SHP77 (cell line): ENCODE measurements at places on chromosomes 6 and 20.

DNA sequence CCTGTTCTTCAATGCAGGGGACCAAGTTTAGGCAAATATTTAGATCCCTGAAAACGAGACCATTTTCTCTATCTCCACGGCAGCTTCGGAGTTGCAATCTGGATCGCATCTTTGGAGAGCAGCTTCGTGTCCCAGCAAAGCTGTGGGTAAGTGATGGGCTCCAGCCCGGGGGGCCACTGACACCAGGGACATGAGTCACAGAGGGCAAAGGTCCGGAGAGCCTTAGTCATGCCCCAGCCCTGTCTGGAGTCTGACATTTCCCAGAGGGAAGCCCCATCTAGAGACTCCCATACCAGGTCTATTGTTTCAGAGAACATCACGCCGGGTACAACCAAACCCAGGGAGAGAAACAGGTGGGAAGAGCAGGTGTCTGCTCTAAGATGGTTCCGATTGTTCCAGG, 95.9 kb downstream of the NFATC2 start:
- DNase-seq, result no peak

GRCh38 chr6:352896-353470, 38.6 kb upstream of the IRF4 start:
- DNase-seq, result no peak

- DNase-seq, result no peak
These were observed 8.9 kb downstream of the REV3L start for GRCh38 chr6:111474106-111474505.

DNA sequence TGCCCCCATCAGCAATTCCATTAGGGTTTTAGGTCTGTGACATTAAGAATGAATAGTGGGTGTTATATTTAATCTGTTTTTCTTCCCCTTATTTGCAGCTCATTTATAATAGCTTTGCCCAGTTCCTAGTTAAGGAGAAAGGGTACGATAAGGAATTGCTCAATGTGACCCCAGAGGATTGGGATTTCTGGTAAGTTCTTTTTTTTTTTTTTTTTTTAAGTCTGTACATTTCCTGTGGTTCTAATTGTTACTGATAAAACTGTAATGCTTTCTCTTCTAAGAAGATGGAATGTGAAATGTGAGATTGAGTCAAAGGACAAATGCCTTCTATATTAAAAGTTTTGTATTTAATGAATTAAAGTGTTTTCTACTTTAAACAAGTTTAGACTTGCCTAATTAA, 5.5 kb downstream of the NT5DC1 start:
- DNase-seq, result no peak

DNA sequence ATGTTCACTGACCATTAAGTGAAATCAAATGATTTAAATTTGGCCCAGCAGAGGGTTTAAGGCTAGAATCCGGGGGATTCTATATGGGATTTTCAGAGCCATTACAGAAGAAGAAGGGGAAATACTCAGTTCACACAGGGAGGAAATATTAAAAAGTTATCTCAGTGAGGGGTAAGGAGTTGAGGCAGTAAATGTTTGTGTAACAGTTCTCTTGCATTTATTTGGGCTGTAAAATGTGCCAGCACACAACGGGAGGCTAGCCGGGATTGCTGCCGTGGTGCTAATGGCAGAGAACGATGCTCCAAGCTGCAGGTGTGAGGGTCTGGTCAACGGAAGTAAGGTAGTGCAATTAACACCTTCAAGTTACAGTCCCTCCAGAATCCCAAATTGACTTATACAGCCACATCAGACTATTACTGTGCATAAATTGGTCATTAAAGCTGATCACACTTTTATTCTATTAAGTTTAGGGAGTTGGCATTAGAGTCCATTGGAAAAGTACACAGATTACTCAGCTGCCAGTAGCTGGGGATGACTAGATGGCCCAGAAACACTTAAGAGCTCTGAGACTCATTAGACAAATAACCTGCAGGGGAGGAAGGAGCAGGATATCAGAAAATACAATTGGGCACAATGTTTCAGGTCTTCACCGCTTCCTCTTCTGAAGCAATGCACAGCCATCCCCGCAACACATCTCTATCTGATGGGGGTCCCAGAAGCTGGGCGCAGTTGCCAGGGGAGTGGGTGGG, 31.3 kb downstream of the PPP1R3G start:
- DNase-seq, result no peak

GRCh38 chr20:37990571-37991151, 42.6 kb downstream of the TTI1 start:
- no peak for DNase-seq

- DNase-seq, result no peak
These were observed 39.2 kb upstream of the MMS22L start for GRCh38 chr6:97322226-97322625.

- DNase-seq, result no peak
These were observed 26.1 kb downstream of the GPR63 start for GRCh38 chr6:96811136-96811535.

DNA sequence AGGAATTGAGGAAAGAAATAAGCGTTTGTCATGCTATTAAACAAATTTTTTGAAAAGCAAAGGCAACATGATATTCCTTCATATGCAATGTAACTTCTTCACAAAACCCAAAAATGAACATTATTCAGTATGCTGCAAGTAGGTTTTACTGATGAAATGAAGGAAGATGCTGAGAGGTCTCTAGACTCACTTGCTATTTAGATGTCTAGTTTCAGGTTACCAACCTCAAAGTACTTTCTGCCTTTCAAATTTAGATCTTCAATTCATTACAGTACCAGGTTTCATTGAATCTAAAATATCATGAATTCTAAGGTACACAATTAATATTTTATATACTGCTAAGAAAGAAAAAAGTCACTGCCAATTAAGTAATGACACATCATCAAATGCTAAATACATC, 39.9 kb downstream of the MYO6 start:
- DNase-seq, result no peak

GRCh38 chr20:45861221-45862075, 4.0 kb downstream of the ZSWIM3 start:
- DNase-seq, result peak; percentile 53

DNA sequence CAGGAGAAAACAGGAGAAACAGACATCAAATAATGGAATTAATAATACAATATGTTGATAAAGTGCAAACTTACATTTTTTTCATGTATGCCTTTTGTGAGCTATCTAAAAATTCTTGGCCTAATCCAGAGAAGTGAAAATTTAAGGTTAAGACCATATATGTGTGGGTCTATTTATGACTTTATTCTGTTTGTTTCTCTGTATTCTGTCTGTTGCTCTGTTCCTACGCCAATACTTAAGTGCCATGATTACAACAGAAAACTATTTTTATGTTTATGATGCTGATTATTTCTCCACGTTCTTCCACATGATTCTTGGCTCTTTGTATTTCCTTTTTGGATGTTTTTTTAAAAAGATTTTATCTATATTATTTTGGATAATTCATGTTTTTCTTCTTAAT, 109.6 kb upstream of the MAP3K4 start:
- DNase-seq, result no peak

DNA sequence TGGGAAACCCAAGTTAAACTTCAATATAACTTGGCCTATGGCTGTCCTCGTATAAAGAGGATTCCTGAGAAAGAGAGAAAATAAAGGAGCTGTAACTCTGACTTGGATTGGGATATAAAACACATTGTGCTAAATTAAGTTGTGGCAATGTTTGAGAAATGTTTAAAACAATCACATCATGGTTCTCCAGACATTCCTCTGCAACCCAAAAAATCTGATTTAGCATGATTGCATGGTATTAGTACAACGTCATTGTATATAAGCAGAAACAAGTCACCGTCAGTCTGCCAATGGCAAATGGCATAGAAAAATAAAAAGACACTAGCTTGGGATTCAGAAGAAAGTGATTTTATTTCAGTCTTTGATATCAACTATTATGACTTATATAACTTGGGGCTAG, 140.2 kb upstream of the FAM83B start:
- DNase-seq, result no peak

DNA sequence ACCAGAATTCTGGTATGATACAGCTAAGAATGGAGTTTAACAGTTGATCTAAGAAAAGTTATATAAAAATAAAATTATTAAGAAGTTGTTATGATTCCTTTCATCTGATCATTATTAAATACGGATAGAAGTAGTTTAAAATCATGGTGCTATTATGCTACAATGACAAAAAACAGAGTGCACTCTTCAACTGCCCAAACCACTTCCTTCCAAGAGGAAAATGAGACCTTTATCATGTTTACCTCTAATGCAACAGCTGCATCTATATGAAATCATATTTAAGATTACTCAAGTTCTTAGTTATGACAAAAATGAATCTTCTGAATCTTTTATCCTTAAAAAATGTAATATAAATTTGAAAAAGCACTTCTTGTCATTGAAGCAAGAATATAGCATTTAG, 31.2 kb downstream of the HACE1 start:
- DNase-seq, result no peak

- DNase-seq, result no peak
These were observed 315.8 kb downstream of the SOX4 start for GRCh38 chr6:21909321-21909720.

GRCh38 chr20:45470937-45471336, 1.4 kb downstream of the WFDC2 start:
- no peak for DNase-seq

DNA sequence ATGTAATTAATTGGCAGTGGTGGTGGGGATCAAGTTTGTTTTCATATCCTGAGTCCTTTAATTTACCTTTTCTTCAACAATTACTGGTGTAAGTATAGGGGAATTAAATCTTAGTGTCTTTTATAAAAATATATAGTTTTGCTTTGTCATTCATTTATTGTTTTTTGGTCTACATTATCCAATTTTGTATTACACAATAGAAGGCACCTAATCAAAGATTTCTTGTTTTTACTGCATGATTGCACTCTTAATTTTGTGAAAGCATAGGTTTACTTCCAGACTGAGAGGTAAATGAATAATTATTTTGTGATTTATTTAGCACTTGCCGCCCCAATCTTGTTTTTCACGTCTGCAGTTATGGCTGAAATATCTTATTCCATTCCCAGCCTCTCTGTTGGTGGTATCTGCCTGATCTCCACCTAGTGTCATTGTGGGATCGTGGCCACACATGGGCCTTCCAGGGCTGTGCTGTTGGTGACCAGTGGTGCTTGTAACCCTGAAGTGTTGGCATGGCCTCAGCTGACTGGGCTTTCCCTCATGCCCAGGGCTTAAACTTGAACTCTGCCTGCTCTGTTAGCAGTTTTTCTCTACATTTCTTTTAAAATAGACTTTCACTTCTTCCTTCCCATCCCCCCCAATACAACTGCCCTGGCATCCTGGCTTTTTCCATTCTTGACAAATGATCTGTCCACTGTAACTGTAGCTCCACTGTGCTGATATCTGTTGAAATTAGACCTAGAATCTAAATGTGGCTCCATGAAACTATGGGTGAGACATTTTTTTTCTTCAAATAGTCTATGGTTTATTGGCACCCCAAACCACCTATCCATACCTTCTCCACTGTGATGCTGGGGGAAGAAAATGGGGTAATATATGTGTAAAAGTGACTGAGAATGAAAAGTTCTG, 24.8 kb downstream of the E2F3 start:
- no peak for DNase-seq

GRCh38 chr6:169720207-169720855, 4.0 kb downstream of the PHF10 start:
- DNase-seq, result no peak
